ENCODE measurements at places on chromosomes 3 and 15.

- DNase-seq: peak; percentile 41
These were observed 1.4 kb downstream of the SETD5 start for GRCh38 chr3:9398700-9399336.

GRCh38 chr3:54845011-54845410 is 82.8 kb downstream of the LRTM1 start:
- no peak for DNase-seq

- DNase-seq: no peak
These were observed 1.4 kb downstream of the ARID3B start for GRCh38 chr15:74542166-74543042.

DNA sequence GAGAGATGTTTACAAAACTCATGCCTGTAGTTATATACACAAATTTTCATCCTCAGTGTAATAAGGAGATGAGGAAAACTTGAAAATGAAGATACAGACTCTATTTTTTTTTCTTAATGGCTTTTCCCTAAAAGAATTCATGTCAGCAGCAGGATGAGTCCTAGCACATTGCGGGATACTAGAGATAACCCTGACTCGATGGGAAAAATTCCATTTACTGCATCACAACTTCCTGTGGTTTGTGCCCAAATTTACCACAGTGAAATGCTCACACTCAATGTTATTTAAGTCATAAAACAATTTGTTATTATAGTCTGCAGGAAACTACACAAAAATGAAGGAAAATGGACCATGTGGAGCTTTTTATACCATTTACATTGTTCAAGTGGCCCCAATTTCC is 581.9 kb upstream of the ZNF717 start:
- peak; percentile 75 for DNase-seq

- no peak for DNase-seq
These were observed 119.1 kb downstream of the ATG7 start for GRCh38 chr3:11391174-11391879.

DNA sequence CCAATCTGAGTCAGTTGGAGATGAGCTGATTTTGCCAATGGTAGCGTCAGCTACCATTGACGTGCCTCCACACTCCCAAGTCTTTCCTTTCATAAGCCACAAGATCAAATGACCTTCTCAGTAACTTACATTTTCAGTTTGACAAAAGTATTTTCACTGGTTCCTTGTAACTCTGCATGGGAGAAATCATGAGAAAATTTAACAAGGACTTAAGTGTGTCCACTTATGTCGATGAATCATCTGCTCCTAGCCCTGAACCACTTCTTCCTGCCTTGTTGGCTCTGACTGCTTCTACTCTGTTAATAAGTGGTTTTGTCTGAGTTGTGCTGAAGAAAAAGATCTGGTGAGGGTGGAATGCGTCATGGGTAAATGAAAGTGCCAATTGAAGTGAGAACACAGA is 101.2 kb downstream of the NFKBIZ start:
- peak; percentile 86 for DNase-seq

GRCh38 chr3:71809321-71810026 is 24.5 kb upstream of the PROK2 start:
- no peak for DNase-seq

- DNase-seq: peak; percentile 55
These were observed 72.5 kb downstream of the OPA1 start for GRCh38 chr3:193665370-193665989.

GRCh38 chr15:74193299-74193718 is 9.3 kb downstream of the STRA6 start:
- peak; percentile 67 for DNase-seq

DNA sequence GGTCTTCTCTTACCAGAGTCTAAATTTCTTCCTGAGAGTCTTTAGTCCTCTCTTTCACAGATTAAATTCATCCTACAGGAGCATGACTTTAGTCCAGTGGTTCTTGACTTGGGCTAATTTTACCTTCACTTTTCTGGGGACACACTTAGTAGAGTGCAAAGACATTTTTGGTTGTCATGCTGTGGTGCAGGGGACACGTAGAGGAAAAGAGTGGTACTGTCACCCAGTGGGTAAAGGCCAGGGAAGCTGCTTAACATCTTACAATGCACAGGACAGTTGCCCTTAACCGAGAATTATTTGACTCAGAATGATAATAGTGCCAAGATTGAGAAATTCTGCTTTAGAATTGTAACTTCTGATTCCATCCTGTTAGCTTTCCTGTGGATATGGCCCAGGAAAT is 772.5 kb upstream of the GRM7 start:
- DNase-seq: no peak

DNA sequence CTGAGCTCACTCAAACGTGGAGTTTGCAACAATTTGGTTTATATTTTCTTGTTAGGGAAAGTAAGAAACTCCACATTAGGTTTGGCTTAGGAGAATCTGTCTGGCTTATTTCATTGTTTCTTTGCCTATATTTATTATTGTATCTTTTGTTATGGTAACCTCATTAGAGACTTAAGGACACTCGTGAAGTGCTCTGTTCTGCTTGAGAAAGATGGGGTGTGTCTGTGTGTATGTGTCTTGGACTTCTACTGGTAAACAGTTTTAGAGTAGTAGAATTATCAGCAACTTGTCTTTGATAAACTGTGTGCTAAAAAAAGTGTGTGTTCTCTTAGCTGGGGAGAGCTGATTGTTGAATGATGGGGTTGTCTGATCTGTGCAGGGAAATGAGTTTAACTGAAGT is 306.5 kb downstream of the RBMS3 start:
- DNase-seq: no peak

DNA sequence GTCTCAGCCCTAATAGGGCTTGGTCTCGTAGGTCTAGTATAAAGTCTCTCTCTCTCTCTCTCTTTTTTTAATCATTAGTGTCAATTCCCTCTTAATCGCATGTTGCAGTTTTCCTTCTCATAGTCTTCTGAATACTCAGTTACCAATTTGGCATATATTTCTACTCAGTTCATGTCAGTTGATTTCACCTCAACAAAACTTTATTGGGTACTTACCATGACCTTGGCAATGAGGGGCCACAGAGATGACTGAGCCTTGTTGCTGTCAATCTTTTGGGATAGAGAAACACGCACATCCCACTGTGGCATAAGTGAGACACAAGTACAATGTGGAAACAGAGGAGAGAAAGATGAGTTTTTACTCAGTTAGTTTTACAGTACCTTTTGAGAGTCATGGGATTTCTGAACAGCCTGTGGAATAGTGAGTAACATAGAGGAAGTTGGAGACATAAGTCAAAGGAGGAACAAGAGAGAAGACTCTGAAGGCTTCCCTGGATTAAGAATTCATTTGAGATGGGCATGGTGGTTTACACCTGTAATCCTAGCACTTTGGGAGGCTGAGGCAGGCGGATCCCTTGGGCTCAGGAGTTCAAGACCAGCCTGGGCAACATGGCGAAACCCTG is 150.2 kb upstream of the CBLB start:
- DNase-seq: no peak

GRCh38 chr15:49674370-49674769 is 53.5 kb downstream of the DTWD1 start:
- no peak for DNase-seq

DNA sequence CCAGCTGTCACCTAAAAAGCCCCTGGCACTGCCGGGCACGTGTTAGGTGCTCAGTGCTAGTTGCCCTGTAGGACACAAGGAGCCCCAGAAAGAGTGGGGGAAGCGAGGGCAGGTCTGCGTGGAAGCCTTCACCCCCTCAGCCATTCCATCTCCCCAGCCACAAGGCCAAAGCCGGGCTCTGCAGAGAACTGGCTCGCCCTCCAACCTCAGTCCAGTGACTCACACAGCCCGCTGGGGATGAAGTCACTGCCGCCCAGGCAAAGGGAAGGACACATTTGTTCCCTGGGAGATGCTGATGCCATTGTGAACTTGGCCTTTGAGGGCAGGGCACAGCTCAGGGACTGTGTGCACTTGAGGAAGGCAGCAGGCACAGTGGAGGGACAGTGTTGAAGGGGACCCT is 48.1 kb downstream of the IQSEC1 start:
- DNase-seq: peak; percentile 57

Measured in HCEC 1CT (cell line).